Naive thymus-derived CD8-positive, alpha-beta T cell (primary cell): ENCODE measurements at places on chromosomes 5 and 9. TPM values are rescaled to one million over a fixed set of nuclear protein-coding genes. Genes with fewer than 3 reads are reported as not detected.

Gene SAXO1
- 0.38 TPM for total RNA-seq

GRCh38 chr5:94329115-94329514 is 289.3 kb downstream of the KIAA0825 start:
- no peak overlapping the region for H3K4me3 ChIP-seq
- H3K36me3 ChIP-seq = no peaks in the 10 kb centered on the region
- H3K27me3 ChIP-seq = no peaks in the 10 kb centered on the region
- DNase-seq = no peak
- H3K27ac ChIP-seq = no peak overlapping the region
- H3K4me1 ChIP-seq = no peaks in the 10 kb centered on the region

- H3K36me3 ChIP-seq = no peaks in the 10 kb centered on the region
- H3K27me3 ChIP-seq = no peaks in the 10 kb centered on the region
- H3K27ac ChIP-seq = peak overlapping the region; percentile 86
- H3K4me3 ChIP-seq = no peak overlapping the region
- no peak for DNase-seq
Observed at GRCh38 chr5:485946-486491, 38.2 kb downstream of the SLC9A3 start.

- DNase-seq = no peak
- peak overlapping the region; percentile 26 for H3K4me3 ChIP-seq
- no peaks in the 10 kb centered on the region for H3K36me3 ChIP-seq
- peaks cover 16% of the 10 kb centered on the region for H3K4me1 ChIP-seq
- no peaks in the 10 kb centered on the region for H3K27me3 ChIP-seq
Observed at GRCh38 chr9:128550226-128550625, 2.2 kb upstream of the SPTAN1 start.

DNA sequence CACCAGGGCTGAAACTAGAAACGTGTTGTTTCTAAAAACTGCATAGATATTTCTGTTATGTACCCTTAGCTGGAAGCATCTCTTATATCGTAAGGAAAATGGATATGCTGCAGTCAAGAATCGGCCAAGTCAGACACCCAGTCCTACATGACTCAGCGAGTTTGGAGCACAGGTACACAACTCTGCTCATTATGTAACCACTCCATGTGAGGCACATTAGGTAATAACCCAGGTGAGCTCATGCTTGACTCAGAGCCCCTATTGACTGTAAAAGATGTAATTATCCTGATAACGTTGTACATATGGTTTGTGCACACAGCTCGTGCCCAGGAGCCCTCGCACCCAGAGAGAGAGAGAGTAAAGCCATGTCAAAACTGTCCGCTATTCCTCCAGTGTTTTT is 593.7 kb upstream of the ACO1 start:
- peaks cover 4% of the 10 kb centered on the region for H3K27me3 ChIP-seq
- H3K4me3 ChIP-seq = no peak overlapping the region

Gene CD274
- 3.9 TPM for total RNA-seq

GRCh38 chr9:104258296-104259011 is 164.3 kb downstream of the SMC2 start:
- H3K36me3 ChIP-seq = no peaks in the 10 kb centered on the region
- no peaks in the 10 kb centered on the region for H3K4me1 ChIP-seq
- H3K27me3 ChIP-seq = peaks cover 12% of the 10 kb centered on the region
- H3K27ac ChIP-seq = no peak overlapping the region

Gene PCDHA1
- not detected for total RNA-seq

Gene GRIA1
- total RNA-seq = not detected

GRCh38 chr9:93052791-93053540 is 5.5 kb upstream of the SUSD3 start:
- H3K4me1 ChIP-seq = peaks cover 53% of the 10 kb centered on the region
- no peaks in the 10 kb centered on the region for H3K36me3 ChIP-seq
- peak overlapping the region; percentile 16 for H3K27ac ChIP-seq
- peak overlapping the region; percentile 69 for H3K4me3 ChIP-seq

DNA sequence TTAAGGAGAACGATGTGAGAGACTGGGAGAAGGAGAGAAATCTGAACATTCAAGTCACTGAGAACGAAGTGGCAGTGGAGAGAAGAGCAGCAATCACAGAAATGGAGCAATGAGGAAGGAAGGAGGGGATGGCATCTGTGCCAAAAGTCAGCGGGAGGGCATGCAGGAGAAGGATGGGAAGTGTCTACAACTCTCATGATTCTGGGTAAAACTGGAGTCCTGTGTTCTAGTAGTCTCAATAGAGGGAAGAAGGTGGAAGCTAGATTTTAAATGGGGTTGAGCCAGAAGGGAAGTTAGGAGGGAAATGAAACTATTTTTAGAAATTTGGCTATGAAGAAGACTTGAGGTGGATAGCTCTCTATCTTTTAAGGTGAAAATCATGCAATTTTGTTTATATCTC is 39.1 kb upstream of the SPATA31C2 start:
- DNase-seq = no peak
- no peak overlapping the region for H3K27ac ChIP-seq
- no peak overlapping the region for H3K4me3 ChIP-seq
- H3K4me1 ChIP-seq = peaks cover 19% of the 10 kb centered on the region

Gene LCN12
- 2.7 TPM for total RNA-seq

- H3K36me3 ChIP-seq = no peaks in the 10 kb centered on the region
- no peaks in the 10 kb centered on the region for H3K4me1 ChIP-seq
- peaks cover 10% of the 10 kb centered on the region for H3K27me3 ChIP-seq
- DNase-seq = no peak
Observed at GRCh38 chr9:89095761-89096528, 82.7 kb downstream of the SHC3 start.

DNA sequence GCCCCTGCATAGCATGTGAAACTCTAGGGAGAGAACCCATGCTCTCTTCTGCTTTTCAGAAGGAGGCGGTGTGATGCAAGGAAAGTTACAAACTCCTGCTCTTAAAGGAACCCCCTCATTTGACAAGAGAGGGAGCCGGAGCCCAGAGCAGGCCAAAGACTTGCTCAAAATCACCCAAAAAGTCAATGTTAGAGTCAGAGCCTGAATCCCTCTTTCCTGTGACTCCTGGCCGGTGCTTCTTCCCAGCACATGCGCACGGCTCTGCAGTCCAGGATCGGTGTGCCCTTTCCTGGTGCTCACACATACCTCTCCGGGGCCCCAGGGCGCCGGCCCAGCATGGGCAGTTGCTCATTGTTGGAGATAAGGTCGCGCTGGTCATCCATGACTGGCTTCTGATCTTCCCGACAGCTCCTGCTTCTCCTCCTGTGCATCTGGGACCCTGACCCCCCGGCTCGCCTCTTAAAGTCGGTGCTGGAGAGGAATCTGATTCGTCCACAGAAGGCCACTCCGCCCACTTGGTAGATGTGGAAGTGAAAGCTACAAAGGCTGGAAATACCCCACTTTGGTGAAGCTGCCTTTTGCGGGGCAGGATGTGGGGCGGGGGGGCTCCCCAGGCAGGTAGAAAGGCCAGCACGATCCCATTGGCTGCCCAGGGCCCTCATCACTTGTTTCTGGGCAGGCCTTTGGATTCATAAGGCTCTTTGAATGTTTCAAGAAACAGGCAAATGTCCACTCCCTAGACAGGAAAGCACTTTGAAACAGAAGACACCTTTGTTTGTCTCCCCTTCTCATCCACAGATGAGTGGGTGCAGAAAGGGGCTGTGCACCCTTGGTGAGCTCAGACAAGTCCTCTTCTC is at the start of gene CD74:
TSS of gene CD74 (minus strand) at position 592 of the 857 bp plus-strand sequence. CDS start at position 431, 161 bp downstream.
- H3K36me3 ChIP-seq = no peaks in the 10 kb centered on the region
- no peaks in the 10 kb centered on the region for H3K27me3 ChIP-seq
- peak within 1 kb of the TSS; percentile 98 for H3K4me3 ChIP-seq
- H3K4me1 ChIP-seq = peaks cover 50% of the 10 kb centered on the region
- peak within 1 kb of the TSS; percentile 100 for H3K27ac ChIP-seq

Gene FOXD4
- total RNA-seq = 0.60 TPM
